Activated CD8-positive, alpha-beta memory T cell treated with anti-CD3 and anti-CD28 coated beads for 24 hours (primary cell): ENCODE measurements at places on chromosomes 11 and 22.

DNA sequence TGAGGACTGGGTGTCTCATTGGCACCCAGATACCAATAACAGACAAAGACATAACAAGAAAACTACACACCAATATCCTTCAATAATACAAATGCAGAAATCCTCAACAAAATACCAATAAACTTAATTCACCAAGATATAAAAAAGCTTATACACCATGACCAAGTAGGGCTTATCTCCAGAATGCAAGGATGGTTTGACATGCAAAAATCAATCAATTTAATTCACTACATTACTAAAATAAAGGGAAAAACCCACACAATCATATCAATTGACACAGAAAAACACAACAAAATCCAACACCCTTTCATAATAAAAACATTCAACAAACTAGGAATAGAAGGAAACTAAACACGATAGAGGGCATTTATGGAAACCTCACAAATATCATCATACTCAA, 40.6 kb downstream of the LHFPL7 start:
- no peak for DNase-seq

- no peak for DNase-seq
These were observed 1.5 kb downstream of the WNT7B start for GRCh38 chr22:45975164-45976161.

DNA sequence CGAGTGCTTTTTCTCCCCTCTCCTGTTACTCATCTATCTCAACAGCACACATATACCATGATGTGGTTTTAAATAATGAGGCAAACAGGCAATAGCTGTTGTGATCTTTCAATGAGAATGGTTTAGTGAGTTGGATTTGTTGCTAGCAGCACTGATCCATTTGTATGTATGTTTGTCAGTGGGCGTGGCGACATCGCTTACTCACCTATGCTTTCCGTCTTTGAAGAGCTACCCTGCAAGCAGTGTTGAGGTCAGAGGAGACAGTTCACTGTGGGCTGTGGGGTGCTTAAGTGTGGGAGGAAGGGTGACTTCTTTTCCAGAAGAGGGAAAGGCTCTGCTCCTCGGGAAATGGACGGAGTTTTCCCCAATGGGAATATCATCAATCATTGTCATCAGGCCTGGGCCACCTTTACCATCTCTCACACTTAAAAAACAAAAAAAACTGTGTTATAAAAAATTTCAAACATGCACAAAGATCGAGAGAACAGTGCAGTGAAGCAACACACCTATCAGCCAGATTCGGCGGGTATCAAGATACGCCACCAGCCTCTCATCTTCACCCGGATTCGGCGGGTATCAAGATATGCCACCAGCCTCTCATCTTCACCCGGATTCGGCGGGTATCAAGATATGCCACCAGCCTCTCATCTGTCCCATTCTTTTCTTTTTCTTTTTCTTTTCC, 83.8 kb downstream of the TBC1D22A start:
- DNase-seq, result peak; percentile 50

GRCh38 chr11:118917481-118918127, 8.1 kb downstream of the BCL9L start:
- peak; percentile 78 for DNase-seq

- DNase-seq, result peak; percentile 38
These were observed 40.8 kb upstream of the ACCSL start for GRCh38 chr11:44006917-44007361.

DNA sequence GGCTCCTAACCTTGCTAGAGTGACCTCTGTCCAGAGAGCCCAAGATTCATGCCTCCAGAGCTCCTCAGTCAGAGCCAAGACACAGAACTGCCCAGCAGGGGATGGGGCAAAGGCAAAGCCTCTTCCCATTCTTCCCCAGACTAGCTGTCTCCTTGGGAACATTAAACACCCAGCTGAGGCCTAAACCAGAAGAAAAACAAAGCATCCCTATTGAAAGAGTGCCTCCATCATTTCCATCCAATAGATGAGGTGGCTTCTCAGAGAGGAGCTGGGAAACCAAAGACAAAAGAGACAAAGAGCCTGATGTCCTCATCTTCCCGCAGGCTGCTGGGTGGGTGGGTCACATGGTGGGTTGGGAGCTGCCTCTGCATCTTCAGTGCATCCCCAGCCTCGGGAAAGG, 37.4 kb downstream of the COMMD9 start:
- no peak for DNase-seq

- no peak for DNase-seq
These were observed 7.8 kb upstream of the TMEM216 start for GRCh38 chr11:61384271-61385242.

DNA sequence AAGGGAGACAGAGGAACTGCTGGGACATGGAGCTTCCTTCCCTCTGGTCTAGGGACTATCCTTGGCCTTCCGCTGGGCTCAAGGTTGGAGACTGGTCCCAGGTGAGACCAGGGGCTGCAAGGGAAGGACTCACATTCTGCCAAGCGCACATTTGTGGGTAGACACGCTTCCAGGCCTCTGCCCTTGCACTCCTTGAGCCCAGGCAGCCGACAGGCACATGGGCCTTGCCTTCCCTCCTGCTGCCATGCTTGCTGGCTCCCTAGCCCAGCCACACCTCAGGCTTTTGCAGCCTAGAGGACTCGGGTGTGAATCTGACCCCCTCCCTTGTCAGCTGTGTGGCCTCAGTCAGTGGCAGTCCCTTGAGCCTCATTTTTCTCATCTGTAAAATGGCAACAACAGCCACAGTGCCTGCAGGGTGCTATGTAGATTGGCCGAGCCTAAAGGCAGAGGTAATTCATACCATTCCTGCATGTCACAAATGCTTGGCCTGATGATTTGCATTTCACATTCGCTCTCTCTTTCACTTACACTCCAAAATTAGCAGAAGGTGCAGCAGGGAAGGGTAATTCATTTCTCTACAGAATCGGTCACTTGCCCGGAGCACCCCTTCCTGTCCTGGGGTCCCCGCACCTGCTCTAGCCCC, 57.6 kb upstream of the NECTIN1 start:
- no peak for DNase-seq
